ENCODE measurements at places on chromosomes 7 and 10. TPM values are rescaled to one million over a fixed set of nuclear protein-coding genes. Genes with fewer than 3 reads are reported as not detected.

EEPD1 gene
- total RNA-seq: 0.27 TPM

LRRC18 gene
- total RNA-seq: not detected

CALCR gene
- total RNA-seq: not detected

CCDC172 gene
- not detected for total RNA-seq

ATG9B gene
- under 0.01 TPM for total RNA-seq

ZNF503 gene
- total RNA-seq: 2.4 TPM

LIPF gene
- not detected for total RNA-seq

ZNF425 gene
- 1.0 TPM for total RNA-seq

CPA4 gene
- total RNA-seq: 0.27 TPM

GRID2IP gene
- not detected for total RNA-seq

TNS3 gene
- 58.2 TPM for total RNA-seq

LRRN3 gene
- total RNA-seq: not detected

NME8 gene
- not detected for total RNA-seq

WIPF3 gene
- not detected for total RNA-seq

MOGAT3 gene
- not detected for total RNA-seq

NUP205 gene
- 148 TPM for total RNA-seq

RNF32 gene
- total RNA-seq: 0.29 TPM

POLR2J gene
- total RNA-seq: 38.3 TPM

PFKP gene
- 349 TPM for total RNA-seq

PKD1L1 gene
- total RNA-seq: 1.6 TPM
